ENCODE measurements at places on chromosomes 5 and 9.

GRCh38 chr9:134661791-134662142 is 20.2 kb downstream of the COL5A1 start:
- no peak for DNase-seq

GRCh38 chr5:167802755-167803431 is 488.6 kb upstream of the WWC1 start:
- peak; percentile 84 for DNase-seq

DNA sequence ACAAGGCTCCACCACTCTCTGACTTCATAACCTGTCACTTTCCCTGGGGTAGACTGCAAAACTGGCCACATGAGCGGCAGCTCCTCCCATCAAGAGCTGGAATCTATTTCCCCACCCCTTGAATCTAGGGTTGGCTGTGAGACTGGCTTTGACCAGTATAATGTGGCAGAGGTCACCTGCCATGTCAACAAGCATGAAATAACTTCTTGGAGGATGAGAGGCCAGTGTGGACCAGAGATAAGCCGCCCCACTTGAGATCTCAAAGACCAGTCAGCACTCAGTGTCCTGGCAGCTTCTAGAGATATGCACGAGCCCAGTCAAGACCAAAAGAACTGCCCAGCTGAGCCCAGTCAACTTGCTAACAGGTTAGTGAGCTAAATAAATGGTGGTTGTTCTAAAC is 59.0 kb downstream of the MARCHF11 start:
- no peak for DNase-seq

DNA sequence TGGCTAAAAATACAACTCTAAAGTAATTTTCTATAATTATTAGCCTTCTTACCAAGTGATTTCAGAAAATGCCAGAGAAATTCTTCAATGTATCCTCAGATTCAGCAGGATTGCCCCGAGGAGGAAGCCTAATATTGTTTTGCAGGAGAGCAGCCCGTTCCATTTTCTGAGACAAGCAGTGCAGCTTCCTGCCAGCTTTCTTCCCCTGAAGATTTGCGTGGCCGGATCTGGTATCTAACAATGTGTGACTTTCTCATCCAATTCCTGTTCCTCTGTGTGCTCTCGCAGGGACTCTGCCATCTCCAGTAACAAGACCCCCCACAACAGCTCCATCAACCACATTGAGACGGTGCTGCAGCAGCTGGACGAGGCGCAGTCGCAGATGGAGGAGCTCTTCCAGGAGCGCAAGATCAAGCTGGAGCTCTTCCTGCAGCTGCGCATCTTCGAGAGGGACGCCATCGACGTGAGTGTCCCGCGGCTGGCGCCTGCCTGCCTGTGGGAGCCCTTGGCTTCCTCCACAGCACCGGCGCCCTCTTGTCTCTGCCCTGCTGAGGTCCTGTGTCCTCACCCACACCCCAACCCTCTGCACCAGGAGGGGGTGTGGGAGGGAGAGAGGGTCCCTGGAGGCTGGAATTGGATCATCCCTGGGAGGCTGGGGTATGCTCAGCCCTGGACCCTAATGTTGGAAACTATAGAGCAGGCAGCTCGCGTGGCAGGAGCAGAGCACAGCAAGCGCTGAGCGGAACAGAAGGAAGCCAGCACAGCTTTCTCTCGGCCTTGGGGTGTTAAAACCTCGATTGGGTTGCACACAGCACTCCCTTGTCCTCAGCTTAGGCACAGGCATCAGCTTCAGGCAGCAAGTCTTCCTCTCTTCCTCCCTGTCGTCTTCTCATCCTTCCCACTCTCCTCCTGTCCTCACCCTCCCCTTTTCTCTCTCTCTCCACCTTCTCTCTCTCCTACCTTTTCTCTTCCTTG is 216.2 kb downstream of the TRIO start:
- no peak for DNase-seq

GRCh38 chr5:113036321-113036720 is 59.7 kb downstream of the DCP2 start:
- DNase-seq: no peak

DNA sequence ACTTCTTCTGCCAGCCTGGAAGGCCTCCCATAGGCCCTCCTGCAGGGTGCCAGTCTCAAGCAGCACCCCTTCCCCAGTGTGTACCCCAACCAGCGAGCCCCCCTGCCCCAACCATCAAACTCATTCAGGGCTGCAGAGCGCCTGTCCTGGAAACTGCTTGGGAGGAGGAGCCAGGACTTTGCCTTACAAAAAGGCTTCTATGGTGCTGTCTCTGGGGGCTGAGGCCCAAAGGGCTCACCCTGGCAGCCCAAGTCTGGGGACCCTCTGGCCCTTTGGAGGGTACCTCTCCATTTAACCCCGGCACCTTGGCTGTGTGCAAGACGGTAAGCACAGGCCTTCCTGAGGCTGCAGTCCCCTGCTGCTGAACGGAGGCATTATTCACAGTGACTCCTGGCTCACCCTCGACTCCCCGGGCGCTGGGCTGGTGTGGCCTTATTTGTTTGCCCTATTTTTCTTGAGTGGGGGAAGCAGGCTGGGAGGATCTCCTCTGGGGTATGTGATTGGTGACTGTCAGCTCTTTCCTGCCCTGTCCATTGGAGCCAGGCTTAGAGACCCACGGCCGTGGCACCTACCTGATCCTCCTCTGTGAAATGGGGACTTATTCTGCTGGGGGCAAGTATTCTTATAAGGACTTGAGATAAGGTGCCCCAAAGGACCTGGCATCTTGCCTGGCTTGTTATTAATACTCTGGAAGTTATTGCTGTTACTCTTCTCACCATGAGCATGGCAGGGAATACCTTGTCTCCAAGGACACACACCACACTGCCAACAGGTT is 5.8 kb downstream of the LMX1B start:
- DNase-seq: no peak

- DNase-seq: no peak
These were observed 272.9 kb upstream of the PTGER4 start for GRCh38 chr5:40406741-40407211.

GRCh38 chr5:73776405-73776804 is 150.4 kb downstream of the ARHGEF28 start:
- DNase-seq: no peak

DNA sequence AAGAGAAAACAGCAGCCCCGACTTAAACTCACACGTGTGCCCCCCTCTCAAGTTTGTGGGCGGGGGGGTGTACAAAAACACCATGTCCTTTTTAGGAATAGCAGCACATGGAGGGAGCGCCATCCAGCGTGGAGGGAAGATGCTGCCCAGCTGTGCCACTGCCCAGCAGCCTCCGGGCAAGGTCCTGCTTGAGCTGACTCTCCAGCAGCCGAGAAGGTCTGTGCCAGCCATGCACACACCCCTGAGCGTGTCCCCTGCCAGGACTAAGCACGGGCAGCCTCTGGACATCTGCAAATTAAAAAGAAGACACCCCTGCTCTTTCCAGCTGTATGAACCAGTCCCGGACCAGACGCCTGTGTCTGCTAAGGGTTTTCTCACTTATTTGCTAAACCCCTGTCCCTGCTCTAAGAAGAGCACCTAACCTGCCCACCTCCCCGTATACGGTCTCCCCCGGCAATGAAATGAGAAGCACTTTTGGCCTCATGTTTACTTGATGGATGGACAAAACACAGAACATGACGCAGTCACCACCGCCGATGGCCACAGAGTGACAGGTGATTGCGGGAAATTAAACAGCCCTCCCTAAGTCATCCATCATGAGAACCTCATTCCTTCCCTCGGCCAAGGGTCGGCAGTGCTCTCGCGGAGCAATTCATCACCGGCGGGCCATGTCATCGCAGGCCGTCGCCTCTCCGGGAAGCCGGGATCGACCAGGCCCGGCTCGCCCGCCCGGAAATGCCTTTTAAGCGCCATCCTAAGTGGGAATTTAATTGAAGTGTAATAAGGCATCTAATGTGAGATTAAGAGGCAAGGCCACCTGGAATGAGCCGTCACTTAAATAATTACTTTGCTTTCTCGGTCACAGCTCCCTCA is 96.9 kb downstream of the OLFM1 start:
- no peak for DNase-seq

DNA sequence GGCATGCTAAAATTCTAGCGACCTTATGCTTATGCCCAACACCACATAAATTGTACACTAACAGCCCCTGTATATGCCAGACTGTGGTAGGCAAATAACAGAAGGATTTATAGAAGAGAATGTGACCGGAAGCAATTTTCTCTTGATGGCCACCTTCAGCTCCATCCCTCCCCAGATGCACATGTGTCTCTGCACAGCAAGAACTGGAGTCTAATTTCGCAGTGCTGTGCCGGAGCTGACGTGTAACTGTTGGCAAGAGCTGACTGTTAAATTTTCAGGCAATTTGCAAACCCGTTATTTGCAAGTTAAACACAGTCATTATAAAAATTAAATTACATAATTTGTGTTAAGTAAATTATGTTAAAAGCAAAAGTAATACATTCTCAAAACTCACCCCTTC is 48.4 kb downstream of the PCA3 start:
- DNase-seq: no peak

DNA sequence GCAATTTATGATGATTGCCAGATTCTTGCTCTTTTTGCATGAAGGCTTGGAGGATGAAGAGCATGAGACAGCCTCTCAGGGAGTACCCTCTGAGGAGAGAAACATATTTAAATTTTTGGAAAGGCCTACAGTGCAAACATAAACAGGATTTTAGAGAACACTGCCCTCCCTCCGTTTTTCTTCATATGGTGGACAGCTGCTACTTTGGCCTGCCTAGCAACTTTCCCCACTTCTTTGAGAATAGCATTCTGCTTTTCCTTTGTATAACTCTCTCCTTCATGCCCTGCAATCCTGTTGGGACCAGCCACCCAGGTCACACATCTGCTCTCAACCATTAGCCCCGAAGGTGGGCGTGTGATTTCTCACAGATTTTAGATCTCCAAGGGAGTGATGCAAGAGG is 20.5 kb upstream of the TXN start:
- DNase-seq: no peak

- peak; percentile 8 for DNase-seq
These were observed 19.8 kb upstream of the MRNIP start for GRCh38 chr5:179878222-179879002.

GRCh38 chr5:138212828-138213160 is 329 bp downstream of the CDC23 start:
- DNase-seq: no peak

GRCh38 chr5:168843277-168844015 is 264.3 kb upstream of the PANK3 start:
- peak; percentile 24 for DNase-seq

DNA sequence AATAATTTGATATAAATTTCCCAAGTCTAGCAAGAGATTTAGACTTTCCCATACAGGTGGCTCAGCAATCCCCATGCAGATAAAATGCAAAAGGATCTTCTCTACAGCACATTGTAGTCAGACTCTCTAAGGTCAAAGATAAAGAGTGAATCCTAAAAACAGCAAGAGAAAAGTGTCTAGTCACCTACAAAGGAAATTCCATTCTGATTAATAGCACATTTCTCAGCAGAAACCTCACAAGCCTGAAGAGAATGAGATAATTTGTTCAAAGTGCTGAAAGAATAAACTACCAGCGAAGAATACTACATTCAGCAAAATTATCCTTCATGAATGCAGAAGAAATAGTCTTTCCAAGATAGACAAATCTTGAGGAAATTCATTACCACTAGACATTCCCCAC is 493.3 kb downstream of the PRELID2 start:
- DNase-seq: no peak

GRCh38 chr9:27817747-27818146 is 244.5 kb upstream of the C9orf72 start:
- no peak for DNase-seq

DNA sequence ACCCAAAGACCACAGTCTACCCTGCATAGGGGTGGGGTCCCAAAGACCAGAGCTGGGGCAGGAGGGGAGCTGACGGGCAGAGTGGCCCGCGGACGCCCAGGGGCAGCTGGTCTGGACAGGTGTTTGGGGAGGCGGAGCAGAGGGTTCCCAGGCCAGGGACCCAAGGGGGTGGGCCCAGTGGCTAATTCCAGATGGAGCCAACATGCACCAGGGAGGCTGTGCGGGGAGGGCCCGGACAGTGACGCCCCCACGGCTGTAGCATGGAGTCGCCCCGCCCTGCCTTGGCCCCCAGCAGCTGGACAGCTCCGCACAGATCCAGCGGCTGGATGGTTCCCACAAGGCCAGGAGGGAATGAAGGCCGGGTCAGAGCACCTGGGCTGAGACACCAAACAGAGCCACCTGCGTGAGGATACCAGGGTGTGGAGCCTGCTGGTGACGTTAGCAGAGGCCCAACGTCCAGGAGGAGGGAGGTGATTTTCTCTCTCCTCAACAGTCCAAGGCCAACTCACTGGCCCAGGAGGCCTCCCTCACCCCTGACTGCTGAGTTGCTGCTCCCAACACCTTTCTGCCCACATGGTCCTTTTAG is 55.3 kb upstream of the EGFL7 start:
- DNase-seq: no peak

GRCh38 chr5:59054963-59055528 is 472.2 kb downstream of the RAB3C start:
- no peak for DNase-seq

- DNase-seq: no peak
These were observed 18.0 kb downstream of the CLTA start for GRCh38 chr9:36208521-36209253.

DNA sequence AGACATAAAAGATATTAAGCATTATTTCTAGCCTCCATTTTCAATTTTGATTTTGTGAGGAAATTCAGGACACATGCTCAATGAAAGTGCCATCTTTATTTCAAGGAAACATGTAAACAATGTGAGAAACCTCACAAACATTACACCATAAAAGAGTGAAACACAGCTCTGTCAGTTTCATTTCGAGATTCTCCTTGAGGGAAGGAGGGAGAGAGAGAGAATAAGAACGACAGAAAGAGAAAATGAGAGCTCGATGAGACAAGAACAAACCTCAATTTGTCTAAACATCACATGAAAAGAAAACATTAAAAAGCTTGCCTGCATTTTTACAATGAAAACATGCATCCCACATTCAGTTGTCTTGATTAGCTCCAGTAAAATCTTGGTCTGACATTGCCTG is 553.5 kb upstream of the MEF2C start:
- no peak for DNase-seq

- DNase-seq: peak; percentile 63
These were observed 101.8 kb downstream of the ESM1 start for GRCh38 chr5:54883374-54884194.

- no peak for DNase-seq
These were observed 42.9 kb downstream of the ADGRV1 start for GRCh38 chr5:90601468-90601867.

- DNase-seq: peak; percentile 22
These were observed 714 bp downstream of the UBE2D2 start for GRCh38 chr5:139561655-139562451.
